ENCODE measurements at places on chromosomes 3 and 15.

DNA sequence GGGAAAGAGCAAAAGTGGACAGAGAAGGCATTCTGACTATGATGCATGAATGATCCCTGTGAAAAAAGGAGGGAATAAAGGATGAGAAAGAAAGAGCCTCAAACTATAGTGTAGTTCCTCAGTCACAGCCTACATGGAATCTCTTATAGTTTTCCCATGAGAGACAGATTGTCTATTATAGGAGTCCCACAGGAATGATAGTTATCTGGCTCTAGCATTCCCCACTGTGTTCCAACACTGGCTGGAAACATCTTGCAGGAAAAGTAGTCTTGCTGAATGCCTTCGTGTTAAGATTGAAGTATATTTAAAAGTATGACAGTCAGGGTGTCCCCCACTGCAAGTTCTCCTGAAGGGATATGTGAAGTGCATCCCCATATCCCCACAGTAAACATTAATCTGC lies 641.5 kb upstream of the NECTIN3 start:
- DNase-seq: peak; percentile 15

GRCh38 chr15:48896869-48897814 lies 19.2 kb downstream of the EID1 start:
- DNase-seq: peak; percentile 61

DNA sequence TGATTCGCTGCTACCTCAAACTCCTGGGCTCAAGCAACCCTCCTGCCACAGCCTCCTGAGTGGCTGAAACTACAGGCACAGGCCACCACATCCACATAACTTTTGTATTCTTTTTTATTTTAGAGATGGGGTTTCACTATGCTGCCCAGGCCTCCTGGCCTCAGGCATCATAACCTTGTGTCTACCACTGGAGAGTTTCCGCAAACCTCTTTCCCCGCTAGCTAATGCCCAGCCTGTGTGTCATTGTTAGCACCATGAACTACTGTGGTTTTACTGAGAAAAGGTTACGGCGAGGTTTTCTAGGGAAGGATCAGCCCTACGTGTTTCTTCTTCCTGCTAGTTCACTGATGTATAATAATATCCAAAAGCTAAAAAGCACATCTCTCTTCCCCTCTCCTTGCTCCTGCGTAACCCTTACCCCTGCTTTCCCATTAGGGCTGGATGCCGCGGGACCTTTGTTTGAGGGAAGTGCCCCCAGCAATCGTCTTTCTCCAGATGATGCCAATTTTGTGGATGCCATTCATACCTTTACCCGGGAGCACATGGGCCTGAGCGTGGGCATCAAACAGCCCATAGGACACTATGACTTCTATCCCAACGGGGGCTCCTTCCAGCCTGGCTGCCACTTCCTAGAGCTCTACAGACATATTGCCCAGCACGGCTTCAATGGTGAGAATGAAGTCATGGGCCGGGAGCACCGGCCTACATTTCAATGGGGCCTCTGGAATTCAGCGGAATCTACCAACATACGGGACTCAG lies 113.7 kb downstream of the LIPC start:
- DNase-seq: no peak

DNA sequence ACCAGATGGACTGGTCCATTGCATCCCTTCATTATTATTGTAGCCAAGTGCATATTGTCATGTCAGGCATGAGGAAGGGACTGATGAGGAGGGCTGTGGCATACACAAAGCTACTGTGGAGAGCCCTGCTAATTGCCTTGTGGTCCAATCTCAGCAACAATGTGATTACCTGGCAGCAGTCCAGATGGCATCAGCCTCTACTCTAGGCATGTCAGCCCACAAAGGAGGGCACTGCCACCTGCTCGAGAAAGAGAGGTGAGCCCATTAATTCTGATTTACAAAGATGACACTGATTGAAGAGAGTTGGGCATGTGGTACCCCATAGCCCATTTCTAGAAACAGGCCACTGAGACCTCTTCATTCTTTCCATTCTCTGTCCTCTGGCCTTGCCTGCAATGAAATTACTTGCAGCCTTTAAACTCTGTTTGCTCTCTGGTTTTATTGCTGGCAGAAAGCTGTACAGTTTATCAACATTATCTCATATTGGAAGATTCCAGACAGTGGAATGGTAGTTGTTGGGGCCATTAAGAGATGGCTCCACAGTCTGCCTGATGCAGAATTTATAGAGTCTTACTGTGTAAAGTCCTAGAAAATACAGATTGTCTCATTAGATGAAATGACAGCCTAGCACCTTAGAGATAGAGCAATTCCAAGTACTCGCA lies 307.7 kb downstream of the ARPP21 start:
- DNase-seq: no peak

DNA sequence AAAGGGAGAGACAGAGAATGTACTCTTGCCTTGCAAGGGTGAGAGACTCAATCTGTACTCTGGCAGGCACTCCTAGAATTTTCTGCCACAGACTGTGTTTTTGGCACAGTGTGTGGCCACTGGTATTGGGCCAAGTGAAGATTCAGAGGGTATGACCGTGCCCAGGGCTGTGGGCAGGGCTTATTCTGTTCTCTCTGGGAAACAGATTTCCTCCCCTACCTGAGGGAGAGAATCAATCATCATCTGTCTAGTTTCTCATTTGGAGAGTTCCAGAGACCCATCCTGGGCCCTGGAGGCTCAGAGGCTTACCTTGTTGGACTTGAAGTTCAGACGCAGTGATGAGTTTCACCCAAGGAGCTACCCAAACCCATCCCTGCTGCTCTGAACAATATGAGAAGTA lies 28.2 kb downstream of the CSTA start:
- DNase-seq: no peak

DNA sequence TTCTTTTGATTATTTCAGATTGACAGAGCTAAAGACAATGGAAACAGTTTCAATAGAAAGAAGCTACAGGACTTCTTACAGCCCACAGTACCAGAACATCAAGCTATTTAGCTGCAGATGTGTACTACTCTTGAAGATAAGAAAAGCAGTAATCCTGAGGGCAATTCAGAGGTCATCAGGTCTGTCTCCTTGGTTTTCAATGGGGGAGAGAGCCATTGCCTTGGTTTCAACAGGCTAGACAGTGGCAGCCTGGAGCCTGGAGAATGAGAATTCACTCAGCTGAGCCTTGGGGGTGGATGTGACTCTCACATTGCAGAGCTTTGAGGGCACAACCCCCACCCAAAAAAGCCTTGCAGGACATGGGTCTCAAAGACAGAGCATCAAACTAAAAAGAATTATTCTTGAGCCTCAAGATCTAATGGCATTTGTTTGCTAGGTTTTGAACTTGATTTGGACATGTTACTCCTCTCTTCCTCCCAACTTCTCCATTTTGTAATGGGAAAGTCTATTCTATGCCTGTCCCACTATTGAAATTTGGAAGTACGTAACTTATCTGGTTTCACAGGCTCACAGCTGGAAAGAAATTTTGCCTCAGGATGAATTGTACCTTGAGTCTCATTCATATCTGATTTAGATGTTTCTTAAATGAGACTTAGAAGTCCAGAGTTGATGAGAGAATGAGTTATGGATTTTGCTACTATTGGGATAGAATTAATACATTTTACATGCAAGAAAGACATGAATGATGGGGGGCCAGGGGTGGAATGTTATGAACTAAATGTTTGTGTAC lies 36.9 kb downstream of the PLSCR1 start:
- DNase-seq: no peak

- DNase-seq: no peak
These were observed 13.6 kb downstream of the ARF4 start for GRCh38 chr3:57583544-57583943.

DNA sequence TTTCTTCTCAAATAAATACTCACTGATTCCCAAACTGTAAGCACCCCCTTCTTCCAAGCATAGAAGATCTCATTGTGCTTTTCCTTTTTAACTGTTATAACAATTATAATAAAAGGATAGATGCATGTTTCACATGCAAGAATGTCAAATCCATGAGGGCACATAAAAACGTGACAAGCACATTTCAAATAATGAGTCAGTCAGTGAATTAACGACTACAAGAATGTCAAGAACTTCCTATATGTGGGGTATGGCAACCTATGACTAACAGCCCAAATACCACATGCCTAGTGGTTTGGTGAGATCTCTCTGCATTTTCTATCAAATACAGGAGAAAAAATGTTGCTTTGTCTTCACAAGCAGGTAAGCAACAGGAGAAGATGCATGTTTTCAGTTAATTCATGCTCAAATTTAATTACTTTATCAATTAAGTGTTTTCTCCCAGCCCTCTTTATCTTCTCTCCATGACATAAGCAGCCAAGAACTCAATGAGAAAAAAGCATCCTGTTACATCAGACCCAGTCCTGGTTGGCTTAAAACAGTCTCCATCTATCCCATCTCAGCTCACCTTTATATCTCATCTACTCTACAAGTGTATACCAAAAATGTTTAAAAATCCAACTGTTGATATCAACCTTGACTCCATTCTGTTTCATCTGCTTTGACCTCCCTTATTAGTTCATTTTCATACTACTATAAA lies 181.5 kb upstream of the LMCD1 start:
- peak; percentile 78 for DNase-seq
